ENCODE measurements at places on chromosomes 2 and 18. TPM values are rescaled to one million over a fixed set of nuclear protein-coding genes. Genes with fewer than 3 reads are reported as not detected.

DNA sequence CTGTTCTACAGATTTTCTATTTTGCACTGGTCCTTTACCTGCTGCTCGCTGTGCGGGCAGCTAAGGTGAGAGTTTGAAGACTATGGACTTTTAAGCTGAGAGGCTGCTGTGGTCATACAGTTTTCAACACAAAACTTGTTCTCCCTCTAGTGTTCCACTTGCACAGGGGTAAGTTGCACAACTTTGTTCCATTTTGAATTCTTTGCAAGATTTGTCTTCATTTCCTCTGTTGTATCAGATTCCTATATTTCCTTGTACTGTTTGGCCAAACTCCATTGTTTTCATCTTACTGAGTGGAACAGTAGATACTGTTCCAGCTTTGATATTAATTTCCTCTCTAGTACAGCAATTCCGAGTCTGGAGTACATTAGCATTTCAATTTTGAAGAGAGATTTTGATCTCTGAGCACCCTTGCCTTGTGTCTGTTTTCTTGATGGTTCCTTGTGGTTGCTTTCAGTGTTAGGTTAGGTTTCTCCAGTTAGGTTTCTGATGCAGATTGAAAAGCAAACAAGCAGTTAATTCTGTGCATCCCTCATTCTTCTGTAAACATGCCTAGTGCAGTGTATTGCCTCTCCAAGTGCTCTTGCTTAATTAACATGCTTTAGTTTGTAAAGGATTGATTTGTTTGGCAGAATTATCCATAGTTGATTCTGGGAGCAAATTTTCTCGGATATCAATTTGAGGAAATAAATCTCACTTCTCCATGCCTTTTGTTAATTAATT lies 188.8 kb downstream of the PTPRM start:
- no peak overlapping the region for H3K27ac ChIP-seq
- no peaks in the 10 kb centered on the region for H3K36me3 ChIP-seq
- H3K4me3 ChIP-seq = no peak overlapping the region
- DNase-seq = peak; percentile 45
- no peaks in the 10 kb centered on the region for H3K27me3 ChIP-seq
- H3K4me1 ChIP-seq = no peaks in the 10 kb centered on the region

LCT gene
- total RNA-seq = under 0.01 TPM

IL18RAP gene
- total RNA-seq = under 0.01 TPM

DNA sequence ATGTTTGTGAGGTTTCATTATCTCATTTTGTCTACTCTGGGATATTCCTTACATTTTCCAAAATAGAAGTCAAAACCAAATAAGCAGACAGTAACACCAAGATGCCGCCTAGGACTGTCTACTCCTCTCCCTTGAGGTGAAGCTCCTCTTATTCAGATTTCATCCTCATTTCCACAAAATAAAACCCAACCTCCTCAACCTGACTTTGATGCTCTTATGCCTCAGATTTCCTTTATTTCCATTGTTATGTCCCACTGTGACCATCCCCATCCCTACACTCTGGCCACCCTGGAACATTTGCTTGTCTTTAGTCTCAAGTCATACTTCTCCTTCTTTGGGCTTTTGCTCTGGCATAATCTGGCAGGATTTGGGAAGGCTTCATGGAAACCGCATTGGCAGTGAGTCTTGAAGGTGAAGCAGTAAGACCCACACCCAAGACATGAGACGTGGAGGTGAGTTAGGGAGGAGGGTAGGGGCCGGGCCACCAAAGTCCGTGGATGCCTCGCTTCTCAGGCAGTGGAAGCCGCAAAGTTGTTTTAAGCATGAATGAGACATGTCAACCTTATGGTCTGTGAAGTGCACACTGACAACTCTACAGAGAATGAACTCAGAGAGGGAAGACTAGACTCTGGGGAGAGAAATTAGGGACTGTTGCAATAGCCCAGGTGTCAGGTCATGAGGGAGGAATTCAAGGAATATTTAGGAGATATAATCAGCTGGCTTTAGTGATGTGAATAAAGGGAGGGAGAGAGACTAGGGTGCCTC lies 63.6 kb downstream of the DDX1 start:
- no peak overlapping the region for H3K27ac ChIP-seq
- H3K4me1 ChIP-seq = no peaks in the 10 kb centered on the region
- DNase-seq = no peak
- no peak overlapping the region for H3K4me3 ChIP-seq
- no peaks in the 10 kb centered on the region for H3K36me3 ChIP-seq

Data from fibroblast of lung (primary cell).